GM23338 (cell line): ENCODE measurements at places on chromosomes 11 and 22.

- no peak for DNase-seq
Observed at GRCh38 chr11:1151366-1152315, 6.1 kb upstream of the MUC5AC start.

- no peak for DNase-seq
Observed at GRCh38 chr22:28674121-28674563, 5.5 kb downstream of the TTC28 start.

- DNase-seq = no peak
Observed at GRCh38 chr11:86488553-86488952, 113.9 kb downstream of the CCDC81 start.

DNA sequence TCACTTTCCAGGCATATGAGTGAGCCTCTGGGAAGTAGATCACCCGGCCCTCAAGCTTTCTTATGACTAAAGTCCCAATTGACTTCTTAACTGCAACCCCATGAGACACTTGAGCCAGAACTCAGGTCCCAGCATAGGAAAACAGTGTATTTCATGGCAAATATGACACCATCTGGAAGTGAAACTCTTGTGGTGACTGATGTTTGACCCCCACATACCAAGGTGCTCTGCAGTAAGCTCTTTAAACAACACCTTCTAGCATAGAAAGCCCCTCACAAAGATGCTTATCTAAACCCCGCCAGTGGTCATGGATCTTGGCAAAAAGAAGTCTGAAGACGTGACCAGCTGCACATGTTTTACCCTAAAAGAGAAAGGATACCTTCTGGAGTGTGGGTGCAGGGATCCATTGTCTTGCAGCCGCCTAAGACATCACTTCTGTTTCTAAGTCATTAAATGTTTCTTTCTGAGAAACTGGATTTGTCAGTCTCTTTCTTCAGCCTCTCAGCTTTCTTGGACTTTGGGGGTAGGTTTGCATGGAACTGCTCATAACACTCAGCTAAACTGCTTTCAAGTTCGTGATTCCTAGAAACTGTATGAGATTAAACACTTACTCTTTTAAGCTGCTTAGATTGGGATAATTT lies 7.4 kb upstream of the PELI3 start:
- DNase-seq = no peak
